Stimulated activated CD4-positive, alpha-beta T cell treated with anti-CD3 and anti-CD28 coated beads, Interleukin-1b, Interleukin-23, amount 100 ng/mL, for 24 hours (primary cell): ENCODE measurements at places on chromosomes 5 and 9.

DNA sequence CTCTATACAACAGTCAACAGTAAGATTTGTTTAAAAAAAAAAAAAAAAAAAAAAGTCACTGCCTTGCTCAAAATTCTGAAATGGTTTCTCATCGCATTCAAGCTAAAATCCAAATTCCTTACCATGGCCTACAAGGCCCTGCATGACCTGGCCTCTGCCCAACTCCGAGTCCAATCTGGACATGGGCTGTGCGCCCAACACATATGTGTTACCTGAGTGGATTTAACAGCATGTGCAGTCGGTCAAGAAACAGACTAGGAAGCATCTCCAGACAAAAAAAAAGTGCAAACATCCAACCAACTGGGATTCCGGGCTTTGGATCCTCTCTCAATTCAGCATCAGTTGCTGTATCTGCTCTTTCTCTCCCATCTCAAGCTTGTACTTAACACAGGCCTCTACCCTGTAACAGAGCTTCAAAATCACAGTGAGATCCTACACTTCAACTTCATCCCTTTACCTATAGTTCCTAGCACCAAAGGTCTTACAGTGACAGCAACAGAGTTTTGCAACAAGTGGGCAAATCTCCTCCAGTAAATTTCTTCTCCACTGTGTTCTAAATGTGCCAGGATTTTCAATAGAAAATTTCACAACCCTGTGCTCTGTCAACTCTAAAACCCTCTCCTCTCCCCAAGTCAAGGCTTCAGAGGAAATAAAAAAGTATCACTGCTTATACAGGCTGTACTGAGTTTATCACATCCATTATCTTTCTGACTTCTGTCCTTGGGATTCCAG lies 19.6 kb downstream of the ZNF608 start:
- no peak for DNase-seq

DNA sequence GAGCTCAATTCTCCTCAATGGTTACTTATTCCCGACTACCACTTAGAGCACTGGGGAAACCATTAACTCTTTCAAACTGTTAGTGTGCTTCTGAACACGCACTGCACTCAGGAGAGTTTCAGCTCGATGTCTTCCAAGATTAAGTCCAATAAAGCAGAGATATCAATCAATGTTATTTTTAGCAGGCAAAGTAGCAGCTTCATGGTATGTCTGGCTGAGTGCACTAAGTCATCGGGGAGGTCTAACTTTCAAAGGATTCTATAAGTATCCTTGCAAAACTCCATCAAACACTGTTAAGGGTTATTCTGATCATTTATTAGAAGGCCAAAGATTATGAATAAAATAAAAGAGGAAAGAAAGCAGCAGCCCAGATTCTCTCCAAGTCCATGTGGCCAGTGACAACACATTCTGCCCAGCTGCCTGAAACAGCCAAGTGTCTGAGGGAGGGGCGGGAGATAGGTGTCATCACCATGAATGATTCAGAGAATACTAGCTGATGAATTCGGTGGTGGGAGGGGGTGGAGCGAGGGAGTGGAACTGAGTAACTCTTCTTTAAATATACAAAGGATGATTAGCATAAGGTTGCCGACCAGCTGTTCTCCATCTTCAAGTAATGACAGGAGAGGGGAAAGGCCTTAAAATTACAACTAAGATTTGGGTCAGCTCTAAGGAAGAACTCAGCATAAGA lies 21.3 kb downstream of the NREP start:
- peak; percentile 16 for DNase-seq

- no peak for DNase-seq
Observed at GRCh38 chr5:154449786-154450185, 4.0 kb downstream of the SAP30L start.

DNA sequence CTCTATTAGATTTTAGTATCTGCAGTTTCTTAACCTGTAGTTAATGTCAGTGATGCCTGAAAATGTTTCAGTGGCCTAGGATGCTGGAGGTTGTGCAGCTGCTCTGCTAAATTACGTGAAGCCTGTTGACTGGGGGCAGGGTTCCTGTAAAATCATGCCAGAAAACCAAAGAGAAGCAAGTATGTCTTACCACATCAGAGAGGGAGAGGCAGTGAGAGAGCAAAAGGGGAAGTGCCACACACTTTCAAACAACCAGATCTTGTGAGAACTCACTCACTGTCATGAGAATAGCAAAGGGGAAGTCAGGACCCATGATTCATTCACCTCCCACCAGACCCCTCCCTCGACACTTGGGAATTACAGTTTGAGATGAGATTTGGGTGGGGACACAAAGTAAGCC lies 83.9 kb upstream of the CYLC2 start:
- no peak for DNase-seq

- no peak for DNase-seq
Observed at GRCh38 chr9:136697821-136698526, 10.7 kb upstream of the AGPAT2 start.

GRCh38 chr5:127567026-127567768 lies 49.8 kb downstream of the PRRC1 start:
- no peak for DNase-seq

- DNase-seq = no peak
Observed at GRCh38 chr5:111887706-111888105, 130.7 kb upstream of the NREP start.

DNA sequence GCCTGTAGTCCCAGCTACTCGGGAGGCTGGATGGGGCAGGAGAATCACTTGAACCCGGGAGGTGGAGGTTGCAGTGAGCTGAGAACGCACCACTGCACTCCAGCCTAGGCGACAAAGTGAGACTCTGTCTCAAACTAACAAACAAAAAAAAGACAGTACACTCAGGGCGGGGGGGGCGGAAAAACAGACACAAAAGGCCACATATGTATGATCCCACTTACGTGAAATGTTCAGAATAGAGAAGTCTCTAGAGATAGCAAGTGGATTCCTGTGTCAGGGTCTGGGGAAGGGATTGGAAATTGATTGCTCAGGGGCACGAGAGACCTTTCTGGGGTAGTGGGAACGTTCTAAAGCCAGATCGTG lies 9.0 kb upstream of the LCN1 start:
- no peak for DNase-seq

- DNase-seq = no peak
Observed at GRCh38 chr5:45385321-45386058, 310.7 kb downstream of the HCN1 start.

DNA sequence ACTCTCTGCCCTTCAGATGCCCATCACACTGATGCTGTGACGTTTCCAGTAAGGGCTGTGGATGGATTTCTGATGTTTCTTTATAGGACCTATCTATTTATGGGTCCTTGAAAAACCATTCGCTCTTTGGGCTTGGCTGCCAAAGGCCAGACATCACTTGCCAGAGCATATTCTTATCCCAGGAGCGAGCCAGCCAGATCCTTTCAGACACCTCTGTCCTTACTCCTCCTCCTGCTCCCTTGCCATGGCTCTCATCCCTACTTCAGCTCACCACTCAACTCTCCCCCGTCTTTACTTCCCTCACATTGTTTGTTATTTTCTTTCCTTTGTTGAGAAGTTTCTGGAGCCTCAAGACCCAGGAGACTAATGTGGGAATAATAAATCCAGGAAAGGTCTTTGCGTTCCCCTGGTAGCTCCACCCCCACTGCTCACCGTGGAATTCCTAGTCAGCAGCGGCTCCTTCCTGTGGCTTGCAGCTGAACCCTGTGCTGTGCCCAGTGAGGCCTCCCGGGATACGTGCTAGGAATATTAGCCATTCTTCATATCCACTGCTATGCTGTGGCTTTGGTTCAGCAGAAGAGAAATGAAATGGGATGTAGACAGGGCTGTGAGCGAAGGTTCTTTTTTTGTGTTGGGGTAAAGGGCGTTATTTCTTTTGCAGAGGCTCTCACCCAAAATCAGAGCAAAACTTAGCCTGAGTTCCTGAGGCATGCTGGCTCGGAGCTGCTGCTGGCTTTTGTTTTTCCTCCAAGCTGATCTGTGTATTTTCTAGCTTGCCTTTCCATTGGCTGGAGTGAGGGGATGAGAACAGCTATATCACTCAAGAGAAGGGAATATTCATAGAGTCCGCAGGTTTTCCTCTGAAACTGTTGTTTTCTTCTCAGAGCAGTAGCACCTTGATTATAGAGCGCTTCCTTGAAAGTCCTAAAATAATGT lies 171.1 kb downstream of the SAXO1 start:
- DNase-seq = no peak

DNA sequence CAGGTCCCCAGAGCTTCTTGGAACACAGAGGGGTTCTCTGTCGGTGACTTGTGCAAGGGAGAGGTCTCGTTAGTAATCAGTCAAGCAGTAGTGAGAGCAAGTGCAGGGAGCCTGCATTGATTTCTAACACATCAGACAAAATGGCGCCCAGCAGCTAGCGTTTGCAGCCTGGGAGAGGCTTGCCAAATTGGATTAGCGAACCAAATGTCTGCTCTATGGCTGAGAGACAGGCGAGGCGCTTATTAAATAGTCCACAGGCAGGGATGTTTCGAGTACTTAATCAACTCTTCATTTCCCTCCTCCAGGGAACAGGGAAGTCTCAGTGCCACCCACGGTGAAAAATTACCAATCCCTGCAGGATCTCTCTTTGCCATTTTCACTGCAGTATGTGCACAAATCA lies 131.4 kb upstream of the SHB start:
- DNase-seq = no peak
